ENCODE measurements at places on chromosomes 16 and 17.

DNA sequence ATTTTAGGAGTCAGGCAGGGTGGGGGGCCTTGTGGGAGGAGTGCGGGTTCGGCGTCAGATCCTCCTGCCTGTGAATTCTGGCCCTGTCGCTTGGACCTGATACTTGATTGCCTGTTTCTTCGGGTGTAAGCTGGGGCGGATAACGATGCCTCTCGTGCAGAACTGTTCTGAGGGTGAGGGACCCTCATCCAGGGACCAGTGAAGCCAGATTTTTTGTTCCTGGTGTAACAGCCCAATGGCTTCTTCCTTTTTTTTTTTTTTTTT, 1.3 kb downstream of the TBCD start:
- no peak for DNase-seq

DNA sequence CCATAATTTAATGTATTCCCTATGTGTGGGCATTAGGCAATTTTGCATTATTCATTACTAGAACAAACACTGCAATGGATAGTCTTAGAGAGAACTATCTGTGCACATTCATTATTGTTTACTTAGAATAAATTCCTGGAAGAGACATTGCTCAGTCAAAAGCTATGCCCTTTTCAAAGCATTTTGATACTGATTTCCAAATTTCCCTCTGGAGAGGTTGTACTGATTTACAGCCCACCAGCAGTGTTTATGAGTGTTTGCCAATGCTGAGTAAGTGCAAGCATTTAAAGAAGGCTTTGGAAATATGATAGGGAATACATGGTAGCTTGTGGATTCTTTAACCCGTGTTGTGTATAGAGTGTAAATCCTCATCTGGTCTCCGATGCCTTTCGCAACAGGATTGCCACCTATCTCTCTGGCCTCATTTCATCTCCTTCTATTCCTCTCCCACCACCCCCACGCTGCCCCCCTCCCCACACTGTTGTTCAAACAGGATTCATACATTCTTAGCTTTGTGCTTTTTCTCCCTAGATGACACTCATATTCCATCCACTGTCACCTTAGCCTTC, 33.4 kb upstream of the MMD start:
- DNase-seq = no peak

- no peak for DNase-seq
Observed at GRCh38 chr16:3193221-3194212, 5.5 kb downstream of the OR1F1 start.

DNA sequence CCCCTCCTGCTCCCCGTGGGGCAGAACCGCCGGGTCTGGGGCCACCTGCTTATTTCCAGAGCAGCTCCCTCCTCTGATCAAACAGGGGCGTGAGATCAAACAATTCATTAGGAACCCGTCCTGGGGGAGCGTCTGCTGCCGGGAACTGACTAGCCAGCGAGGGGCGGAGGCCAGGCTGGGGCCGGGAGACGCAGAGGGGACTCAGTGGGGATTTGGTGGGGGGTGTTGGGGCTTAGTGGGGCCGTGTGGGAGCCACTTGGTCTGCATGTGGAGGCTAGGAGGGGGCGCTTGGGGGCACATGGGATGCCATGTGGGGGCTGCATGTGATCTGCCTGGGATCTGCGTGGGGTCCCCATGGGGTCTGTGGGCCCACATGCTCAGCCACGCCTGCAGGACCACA, 20.5 kb upstream of the CACNA1H start:
- no peak for DNase-seq

- DNase-seq = no peak
Observed at GRCh38 chr17:82752371-82753200, 721 bp downstream of the TBCD start.

DNA sequence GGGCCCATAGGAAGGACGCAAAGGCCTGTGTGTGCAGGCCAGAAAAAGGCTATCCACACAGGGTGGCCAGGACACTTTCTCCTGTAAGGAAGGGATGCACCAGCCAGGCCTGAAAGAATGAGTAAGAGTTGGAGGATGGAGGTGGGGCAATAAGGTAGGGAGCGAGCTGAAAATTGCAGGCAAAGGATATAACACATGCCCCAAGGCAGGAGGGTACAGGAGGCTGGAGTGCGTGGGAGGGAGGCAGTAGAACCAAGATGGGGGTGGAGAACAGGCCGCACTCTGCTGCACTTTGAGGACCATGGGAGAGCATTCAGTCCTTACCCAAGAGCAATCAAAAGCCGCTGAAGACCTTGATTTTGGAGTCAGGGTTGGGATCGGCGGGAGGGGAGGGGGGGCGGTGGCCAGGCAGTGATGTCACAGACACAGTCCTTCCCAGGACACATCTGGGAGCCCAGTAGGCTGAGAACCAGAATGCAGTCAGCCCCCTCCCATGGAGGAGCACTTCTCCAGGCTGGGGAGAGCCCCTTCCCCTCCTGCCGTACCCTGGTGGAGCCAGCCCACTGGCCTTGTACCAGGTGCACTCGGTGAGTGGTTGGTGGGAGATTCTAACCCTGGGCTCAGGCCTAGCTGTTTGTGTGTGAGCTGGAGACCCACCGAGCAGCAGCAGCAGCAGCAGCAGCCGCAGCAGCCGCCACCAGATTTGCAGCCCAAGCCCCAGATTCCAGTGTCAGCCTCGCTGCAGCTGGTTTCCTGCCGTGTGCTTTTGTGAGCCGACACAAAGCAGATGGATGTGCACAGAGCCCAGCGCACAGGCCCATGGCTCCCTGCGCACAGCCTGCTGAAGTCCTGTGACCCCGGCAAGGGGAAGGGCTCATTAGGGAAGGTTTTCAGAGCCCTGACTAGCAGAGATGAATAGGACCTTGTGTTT, 17.5 kb downstream of the ANKRD40 start:
- peak; percentile 77 for DNase-seq

- no peak for DNase-seq
Observed at GRCh38 chr16:53052519-53053501, at the start of gene CHD9NB. TSS of gene CHD9NB (minus strand) at chr16:53052897. CDS start at chr16:53044158, 8,739 bp downstream.

- DNase-seq = no peak
Observed at GRCh38 chr16:74224828-74225612, 71.6 kb upstream of the PSMD7 start.

DNA sequence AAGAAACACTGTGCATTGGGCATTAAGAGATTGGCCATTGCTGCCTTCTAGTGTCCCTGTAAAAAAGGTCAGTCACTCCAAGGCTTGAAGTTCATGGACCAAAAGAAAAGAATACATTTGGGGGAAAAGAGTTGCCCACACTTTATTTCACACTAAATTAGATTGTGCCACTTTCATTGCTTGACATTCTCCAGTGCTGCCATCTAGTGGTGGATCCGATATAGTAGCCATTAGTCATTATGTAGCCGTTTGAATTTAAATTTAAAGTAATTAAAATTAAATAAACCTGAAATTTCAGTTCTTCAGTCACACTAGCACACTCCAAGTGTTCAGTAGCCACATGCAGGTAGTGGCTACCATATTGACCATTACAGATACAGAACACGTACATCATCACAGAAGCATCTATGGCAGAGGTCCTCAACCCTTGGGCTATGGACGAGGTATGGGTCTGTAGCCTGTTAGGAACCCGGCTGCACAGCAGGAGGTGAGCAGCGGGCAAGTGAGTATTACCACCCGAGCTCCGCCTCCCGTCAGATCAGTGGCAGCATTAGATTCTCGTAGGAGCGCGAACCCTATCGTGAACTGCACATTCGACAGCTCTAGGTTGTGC, 21.9 kb upstream of the CDH5 start:
- peak; percentile 76 for DNase-seq

- peak; percentile 40 for DNase-seq
Observed at GRCh38 chr16:27383556-27384243, 18.3 kb upstream of the IL21R start.

GRCh38 chr17:78197147-78197832, 10.1 kb downstream of the AFMID start:
- peak; percentile 68 for DNase-seq

DNA sequence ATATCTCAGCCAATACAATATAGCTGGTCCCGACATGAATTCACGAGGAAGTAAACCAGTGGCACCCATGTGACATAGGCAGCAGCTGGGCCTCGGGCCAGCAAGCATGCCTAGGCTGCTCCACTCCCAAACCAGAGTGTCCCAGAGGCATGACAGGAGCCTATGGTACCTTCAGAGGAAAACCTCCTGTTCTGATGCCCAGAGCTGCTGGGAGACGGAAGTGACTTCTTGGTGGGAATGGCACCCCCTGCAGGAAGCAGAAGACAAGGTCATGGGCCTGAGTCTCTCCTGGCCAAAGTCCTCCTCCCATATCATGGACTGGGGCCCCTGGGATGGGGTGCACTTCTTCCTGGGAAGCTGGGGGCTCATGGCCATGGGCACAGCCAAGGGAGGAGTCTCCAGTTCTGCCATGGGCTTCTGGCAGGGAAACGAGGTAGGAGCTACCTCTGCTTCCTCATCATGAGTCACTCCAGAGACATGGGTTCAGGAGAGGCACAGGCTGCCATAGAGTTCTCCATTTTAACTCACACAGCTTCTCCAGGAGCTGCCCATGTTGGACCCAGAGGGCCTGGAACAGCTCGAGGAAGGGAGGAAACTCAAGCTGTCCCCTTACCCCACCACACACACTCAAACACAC, 13.4 kb downstream of the FBF1 start:
- DNase-seq = no peak

DNA sequence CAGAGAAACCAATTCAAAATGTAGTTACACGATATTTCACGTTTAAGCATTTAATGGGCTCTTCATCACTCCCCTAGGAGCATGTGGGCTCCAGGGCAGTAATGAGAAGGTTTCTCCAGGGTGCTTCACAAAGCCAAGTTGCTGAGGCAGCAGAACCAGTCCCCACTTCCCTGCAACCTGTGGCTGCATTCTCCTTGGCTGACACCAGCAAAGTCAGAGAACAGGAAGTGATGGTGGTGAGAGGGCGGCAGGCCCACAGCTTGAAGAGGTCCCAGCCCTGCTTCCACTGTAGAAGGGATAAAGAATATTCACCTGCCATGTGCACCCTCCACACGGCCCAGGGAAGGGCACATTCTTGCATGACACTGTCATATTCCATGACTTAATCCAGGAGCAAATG, 133.2 kb downstream of the CBLN1 start:
- no peak for DNase-seq

- DNase-seq = peak; percentile 83
Observed at GRCh38 chr17:81097134-81097942, 62.4 kb downstream of the BAIAP2 start.

- DNase-seq = no peak
Observed at GRCh38 chr16:50600582-50601283, 52.5 kb downstream of the NKD1 start.

- no peak for DNase-seq
Observed at GRCh38 chr17:39775031-39775430, 37.3 kb downstream of the GRB7 start.

DNA sequence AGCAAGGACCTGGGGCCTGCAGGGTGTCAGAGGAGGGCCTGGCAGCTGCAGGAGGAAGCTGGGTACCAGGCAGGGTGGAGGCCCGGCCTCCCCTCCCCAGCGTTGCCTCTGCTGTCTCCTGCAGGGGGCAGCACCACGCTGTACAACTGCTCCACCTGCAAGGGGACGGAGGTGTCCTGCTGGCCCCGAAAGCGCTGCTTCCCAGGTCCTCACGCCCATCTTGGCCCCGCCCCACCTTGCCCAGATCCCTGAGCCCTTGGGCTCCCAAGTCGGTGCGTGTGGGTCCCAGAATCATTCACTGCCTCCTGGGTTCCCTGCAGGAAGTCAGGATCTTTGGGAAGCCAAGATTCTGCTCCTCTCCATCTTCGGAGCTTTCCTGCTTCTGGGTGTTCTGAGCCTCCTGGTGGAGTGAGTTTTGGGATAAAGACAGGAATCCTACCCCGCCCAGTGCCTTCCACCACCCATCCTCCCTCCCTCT, 1.2 kb downstream of the TMEM95 start:
- peak; percentile 80 for DNase-seq

DNA sequence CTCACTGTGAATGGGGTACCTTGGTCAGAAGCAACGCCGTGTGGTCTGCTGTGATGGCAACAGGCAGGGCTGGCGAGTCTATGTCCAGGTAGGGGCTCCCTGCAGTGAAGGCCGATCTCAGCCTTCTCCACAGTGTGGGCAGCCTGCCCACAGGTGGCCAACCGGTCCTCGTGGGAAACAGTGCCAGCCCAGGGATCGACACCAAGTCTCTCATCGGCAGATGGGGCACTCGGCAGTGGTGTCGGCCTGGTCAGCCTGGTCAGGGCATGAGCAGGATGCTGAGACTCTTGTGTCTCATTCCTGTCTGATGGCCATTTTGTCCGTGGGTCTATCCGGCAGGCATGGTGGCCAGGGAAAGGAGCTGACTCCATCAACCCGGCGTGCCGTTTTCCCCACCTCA, 92.2 kb downstream of the TNFRSF13B start:
- DNase-seq = no peak

- DNase-seq = no peak
Observed at GRCh38 chr16:88781140-88782077, 3.6 kb downstream of the PIEZO1 start.

DNA sequence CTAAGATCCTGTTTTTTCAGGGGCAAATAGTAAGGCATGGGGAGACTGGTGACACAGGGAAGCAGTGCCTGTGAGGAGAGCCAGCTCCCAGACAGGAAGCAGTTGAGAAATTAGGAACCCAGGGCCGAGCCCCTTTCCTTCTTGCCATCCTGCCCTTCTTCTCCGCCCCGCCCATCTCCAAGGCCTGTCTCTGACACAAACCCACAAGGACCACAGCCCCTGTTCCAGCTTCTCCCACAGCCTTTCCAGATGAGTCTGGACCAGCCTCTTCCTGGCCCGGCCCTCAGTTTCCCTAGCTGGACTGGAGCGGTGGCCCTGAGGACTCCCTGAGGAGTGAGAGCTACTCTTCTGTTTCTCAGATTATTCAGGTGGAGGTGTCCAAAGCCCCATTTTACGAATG, 9.9 kb downstream of the CCDC102A start:
- DNase-seq = no peak

DNA sequence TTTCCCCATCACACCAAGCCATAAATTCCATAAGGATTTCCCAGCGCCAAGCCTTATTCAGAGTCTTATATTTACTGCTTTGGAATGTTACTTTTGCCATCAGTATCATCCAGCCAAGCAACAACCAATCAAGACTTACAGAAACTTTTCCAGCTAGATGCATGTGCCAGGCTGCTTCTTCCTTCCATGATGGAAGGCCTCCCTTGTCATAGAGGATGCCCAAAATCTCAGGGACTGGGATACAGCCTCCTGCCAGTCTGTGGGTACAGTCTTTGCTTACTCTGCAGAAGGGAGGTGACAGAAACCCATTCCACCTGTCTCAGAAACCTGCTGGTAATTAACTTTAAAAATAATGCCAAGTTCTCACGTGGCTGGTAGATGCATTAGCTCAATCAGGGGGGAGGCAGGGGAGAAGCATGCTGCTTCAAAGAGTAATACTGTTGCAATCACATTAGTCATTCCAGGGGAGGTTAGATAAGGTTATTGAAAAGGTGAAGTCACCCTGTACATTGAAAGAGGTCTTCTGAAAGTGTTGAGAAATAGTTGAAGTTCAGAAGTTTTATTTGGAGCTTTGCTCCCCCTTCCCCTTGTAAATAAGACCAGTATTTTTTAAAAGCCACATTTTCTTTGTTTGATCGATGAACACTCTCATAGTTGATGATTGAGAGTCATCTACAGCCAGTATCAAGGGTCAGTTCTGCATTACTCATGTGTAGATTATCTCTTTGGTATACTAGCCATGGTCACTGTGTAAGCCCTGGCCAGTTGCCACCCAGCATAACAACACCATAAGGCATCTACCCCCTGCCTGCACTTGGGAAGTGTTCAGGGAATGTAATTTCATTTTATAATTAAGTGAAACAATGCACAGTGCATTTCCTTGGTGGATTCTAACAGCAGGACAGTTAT, 22.2 kb downstream of the HLF start:
- DNase-seq = no peak

GRCh38 chr17:80318166-80318565, 57.5 kb downstream of the RNF213 start:
- no peak for DNase-seq
